Lower lobe of right lung (tissue), 2 donors: ENCODE measurements at places on chromosomes 11 and 22. TPM values are rescaled to one million over a fixed set of nuclear protein-coding genes. Genes with fewer than 3 reads are reported as not detected.

Gene NCF4
- 55.3 TPM for total RNA-seq

- no peak for DNase-seq
Measured at GRCh38 chr11:69797156-69797555, 22.0 kb upstream of the FGF4 start.

DNA sequence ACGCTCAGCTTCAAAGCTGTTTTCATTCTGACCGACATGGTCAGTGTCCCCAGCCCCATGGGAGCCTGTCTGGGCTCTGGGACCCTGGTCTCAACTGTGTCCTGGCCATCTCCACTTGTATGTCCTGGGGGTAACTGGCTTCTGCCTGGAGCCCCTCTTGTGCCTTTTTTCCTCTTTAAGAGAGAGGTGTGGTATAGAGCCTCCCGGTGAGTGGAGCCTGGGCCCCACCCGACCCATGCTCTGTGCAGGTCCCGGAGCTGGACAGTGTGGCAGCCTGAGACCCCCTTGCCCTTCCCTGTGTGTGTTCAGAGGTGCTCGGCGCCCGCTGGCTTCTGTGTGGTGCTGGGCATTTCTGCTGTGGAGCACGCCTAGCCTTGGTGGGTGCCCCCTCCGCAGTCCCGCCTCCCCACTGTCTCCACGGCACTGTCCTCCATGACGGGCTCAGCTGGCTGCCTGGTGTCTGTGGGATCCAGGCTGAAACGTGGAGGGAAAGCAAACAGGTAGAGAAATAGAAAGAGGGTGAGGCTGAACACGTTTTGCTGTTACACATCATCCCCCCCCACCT is 74.9 kb downstream of the PARVB start:
- DNase-seq: peak; percentile 29

- no peak for DNase-seq
Measured at GRCh38 chr22:37731804-37732471, 35.1 kb downstream of the TRIOBP start.

- no peak for DNase-seq
Measured at GRCh38 chr11:47626234-47626633, 16.1 kb downstream of the MTCH2 start.

GRCh38 chr11:46200537-46201281 is 76.8 kb upstream of the CREB3L1 start:
- no peak for DNase-seq

DNA sequence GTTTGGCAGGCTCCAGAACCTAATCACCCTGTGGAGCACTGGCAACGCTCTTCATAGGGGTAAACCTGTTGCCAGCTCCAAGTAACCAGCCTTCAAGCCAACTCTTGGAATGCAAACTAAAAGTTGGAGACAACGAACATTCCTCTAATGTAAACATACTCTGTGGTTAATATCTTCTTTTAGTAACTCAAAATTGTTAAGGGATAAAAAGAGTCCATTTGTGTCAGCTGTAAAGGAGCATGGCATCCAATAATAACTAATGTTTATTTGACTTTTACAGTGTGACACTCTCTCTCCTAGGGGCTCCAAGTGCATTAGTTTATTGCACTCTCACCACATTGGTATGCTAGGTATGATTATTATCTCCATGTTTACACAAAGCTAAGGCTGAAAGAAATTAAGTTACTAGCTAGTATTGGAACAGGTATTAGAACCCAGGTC is 31.0 kb upstream of the AMOTL1 start:
- no peak for DNase-seq

GRCh38 chr11:113667801-113668200 is 38.3 kb downstream of the TMPRSS5 start:
- no peak for DNase-seq

- no peak for DNase-seq
Measured at GRCh38 chr11:133593036-133593435, 60.7 kb upstream of the OPCML start.

Gene CRYBA4
- total RNA-seq: not detected

DNA sequence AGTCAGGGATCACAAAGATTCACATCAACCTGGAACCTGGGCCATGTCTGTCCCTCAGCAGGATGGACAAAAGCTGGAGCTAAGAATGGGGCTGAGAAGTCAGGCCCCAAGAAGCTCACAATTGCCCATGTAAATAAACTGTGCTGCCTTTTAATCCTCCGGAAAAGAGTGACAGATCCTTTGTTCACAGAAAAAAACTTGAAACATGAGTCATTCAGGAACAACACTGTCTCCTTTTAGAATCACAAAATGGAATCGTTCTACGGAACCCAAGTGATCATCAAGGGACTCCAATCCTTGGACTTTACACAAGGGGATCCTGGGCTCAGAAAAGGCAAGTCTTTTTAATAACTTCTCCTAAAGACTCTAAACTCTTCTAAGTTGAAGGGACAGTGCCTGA is 36.1 kb downstream of the RELT start:
- DNase-seq: no peak

Gene MADD
- 53.7 TPM for total RNA-seq

Gene MMP1
- total RNA-seq: 0.97 TPM

Gene ZP1
- total RNA-seq: not detected

- DNase-seq: no peak
Measured at GRCh38 chr11:73454987-73455386, 78.8 kb downstream of the RELT start.

Gene C1QTNF4
- total RNA-seq: 1.3 TPM

Gene TTLL12
- total RNA-seq: 21.6 TPM

GRCh38 chr22:32185821-32186220 is 19.1 kb downstream of the RFPL2 start:
- no peak for DNase-seq

- no peak for DNase-seq
Measured at GRCh38 chr11:15654451-15654850, 539.7 kb downstream of the INSC start.

Gene ASPHD2
- 1.5 TPM for total RNA-seq

DNA sequence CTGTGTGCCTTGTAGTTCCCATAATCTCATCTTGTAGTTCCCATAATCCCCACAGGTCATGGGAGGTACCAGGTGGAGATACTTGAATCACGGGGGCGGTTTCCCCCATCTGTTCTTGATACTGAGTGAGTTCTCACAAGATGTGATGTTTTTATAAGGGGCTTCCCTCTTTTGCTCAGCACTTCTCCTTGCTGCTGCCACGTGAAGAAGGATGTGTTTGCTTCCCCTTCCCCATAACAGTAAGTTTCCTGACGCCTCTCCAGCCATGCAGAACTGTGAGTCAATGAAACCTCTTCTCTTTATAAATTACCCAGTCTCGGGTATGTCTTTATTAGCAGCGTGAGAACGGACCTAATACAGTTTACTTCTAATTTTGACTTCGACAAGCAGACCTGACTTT is 14.0 kb upstream of the SMIM38 start:
- DNase-seq: no peak

Gene MOV10L1
- 0.56 TPM for total RNA-seq

- DNase-seq: no peak
Measured at GRCh38 chr11:125724125-125724524, 22.0 kb upstream of the PATE1 start.

DNA sequence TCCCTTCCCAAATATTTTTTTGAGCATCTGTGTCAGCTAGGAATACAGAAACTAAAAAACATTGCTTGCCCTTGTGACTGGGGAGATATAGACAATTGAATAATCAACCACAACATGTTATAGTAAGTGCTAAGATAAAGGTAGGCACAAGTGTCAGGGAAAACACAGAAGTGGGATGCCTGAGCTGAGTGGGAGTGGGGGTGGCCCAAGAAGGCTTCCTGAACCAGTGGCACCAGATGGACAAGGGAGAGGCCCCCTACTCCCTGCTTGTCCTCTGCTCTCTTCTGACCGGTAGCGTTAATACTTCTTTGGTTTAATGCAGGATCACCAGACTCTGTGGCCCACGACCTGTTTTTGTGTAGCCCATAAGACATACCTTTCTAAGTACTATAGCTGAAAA is 48.8 kb downstream of the PACS1 start:
- no peak for DNase-seq

Gene PRDM10
- total RNA-seq: 9.5 TPM

DNA sequence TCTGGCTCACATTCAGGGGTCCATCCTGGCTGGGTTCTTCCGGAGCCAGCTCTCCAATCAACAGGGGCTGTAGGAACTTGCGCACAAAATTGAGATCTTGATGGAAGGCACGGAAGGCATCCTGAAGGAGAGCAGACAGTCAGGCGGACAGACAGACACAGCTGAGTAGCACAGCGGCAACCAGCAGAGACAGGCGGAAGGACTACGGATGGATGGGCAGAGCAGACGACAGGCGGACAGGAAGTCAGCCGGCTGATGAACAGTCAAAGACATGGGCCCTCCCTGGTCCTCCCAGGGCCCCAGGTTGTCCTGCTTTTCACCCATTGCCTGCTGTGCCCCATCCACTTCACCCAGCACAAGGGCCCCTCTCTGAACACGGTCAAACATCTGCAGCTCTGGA is 11.3 kb downstream of the FADS3 start:
- DNase-seq: no peak

GRCh38 chr22:41458161-41458728 is 10.2 kb downstream of the PHF5A start:
- no peak for DNase-seq

DNA sequence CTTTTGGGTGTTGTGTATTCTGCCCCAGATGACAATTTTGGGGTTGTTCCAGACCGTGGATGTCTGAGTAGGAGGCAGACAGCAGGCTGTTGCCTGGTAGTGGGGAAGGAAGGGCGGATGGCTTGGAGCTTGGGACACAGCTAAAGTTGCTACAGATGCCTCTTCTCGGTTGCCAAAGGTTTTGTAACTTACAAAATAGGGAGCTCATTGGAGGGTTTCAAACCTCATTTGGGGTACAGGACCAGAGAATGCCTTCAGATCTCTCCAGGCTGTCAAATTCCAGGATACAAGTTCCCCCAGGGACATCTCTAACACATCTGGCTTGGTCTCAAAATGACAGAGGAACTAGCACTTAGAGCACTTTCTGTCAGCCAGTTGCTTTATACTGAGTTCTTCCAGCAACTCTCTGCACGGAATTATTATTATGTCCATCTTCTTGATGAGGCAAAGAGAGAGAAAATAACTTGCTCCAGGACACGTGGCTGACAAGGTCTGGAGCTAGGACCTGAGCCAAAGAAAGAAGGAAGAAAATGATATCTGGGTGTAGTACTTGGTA is 56.0 kb downstream of the SLC1A2 start:
- DNase-seq: no peak

Gene OLFML1
- total RNA-seq: 23.2 TPM

GRCh38 chr11:71203681-71204080 is 48.7 kb downstream of the SHANK2 start:
- DNase-seq: peak; percentile 22

DNA sequence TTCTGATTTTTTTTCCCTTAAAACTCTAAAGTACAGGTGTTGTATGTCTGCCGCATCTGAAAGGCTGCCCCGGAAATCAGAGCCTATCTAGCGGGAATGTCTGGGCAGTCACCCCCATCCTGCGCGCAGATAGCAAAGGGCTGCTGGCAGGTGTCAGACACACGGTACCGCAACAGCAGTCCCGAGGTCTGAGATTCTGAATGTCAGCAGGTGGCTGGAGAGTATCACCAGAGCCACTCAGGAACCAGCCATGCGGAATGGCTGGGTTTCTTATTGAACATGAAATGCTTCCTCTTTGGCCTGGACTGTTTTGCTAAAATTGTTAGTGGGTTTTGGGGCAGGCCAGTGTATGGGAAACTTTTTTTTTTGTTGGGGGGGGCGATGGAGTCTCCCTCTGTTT is 53.3 kb downstream of the CERK start:
- no peak for DNase-seq

- no peak for DNase-seq
Measured at GRCh38 chr11:102320679-102321078, 3.4 kb downstream of the BIRC3 start.

- no peak for DNase-seq
Measured at GRCh38 chr22:30240541-30241417, 5.8 kb downstream of the LIF start.

Gene CAT
- total RNA-seq: 259 TPM

DNA sequence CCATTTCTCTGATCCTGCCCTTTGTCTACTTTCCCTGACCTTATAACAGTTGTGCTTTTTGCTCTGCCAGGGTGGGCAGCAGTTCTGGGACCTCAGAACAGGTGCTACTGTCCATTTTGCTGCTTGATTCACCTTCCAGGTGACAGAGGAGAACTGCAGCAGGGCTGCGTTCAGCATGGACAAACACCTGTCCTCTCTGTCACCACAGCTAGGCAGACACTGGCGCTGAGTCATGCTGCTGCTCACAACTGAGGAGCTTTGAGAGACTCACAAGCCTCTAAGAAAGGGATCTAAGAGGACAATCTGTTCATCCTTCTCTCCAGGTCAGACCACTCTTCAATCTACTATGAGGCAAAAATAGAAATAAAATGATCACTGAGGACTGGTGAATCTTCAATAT is 1144.5 kb upstream of the CCDC90B start:
- no peak for DNase-seq

Gene SERPIND1
- 0.24 TPM for total RNA-seq
